ENCODE measurements at places on chromosomes 7 and 10.

- DNase-seq: no peak
Measured at GRCh38 chr7:99229234-99229633, 21.3 kb upstream of the KPNA7 start.

DNA sequence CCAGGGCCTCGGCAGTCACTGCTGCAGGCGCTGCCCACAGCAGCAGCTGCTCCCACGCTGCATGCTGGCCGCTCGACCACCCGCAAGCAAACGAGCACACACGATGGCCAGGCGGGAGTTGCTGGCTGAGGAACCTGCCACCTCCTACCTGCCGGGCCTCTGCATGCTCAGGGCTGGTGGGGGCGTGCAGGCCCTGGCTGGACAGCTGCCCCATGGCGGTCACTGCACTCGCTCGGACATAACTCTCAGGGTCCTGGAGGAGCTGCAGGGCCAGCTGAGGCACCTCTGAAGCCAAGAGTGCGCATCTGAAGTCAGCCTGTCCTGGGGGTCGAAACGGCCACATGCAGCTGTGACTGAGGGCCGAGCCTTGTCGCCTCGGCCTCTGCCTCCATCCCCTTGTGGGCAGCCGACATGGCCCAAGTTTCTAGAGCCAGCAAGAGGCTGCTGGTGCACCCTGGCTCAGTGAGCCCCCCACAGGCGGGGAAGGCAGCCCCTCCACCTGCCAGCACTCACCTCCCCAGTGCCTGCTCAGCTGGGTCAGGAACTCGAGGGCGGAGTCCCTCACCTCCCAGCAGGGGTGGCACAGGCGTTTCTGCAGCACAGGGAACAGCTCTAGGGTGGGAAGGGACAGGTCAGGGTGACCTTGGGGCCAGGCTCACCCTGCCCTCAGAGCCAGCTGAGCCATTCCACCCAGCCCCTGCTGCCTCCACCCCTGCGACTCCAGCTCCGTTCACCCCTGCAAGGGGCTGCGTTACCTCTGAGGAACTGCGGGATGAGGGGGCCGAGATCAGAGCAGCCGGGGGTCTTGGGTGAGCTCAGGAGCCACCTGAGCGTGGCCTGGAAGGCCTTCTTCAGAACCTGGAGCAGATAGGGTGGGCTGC lies 16.1 kb downstream of the BRAT1 start:
- no peak for DNase-seq

DNA sequence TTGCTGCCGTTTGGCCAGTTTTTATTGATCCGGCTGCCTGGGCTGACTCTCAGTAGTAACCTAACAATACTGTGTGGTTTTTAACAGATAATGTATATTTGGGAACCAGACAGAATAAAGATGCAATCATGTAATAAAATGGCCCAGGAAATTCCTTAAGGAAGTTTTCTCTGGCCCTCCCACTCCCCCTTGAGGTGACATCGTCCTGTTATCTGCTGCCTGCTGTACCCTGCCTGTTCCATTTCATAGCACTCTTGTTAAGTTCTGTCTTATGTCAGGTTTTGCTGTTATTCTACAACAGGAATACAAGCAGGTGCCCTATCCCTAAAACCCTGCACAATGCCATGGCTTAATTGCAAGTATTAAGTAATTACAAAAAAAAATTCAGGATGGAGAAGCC lies 12.5 kb downstream of the ITGB8 start:
- no peak for DNase-seq

DNA sequence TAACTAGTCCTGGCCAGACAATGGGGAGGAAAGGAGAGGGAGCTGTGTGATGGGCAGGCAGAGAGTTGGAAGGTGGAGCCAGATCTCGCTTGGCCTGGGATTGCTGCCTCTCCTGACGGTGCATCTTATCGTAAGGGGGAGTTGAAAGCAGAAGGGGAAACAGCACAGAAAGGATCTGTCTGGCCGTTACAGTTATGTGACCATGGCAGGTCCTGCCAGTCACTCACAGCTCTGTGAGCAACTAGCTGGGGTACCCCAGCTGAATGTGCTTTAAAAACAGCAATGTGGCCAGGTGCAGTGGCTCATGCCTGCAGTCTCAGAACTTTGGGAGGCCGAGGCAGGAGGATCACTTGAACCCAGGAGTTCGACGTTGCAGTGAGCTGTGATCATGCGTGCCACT lies 8.1 kb downstream of the BLVRA start:
- DNase-seq: no peak

DNA sequence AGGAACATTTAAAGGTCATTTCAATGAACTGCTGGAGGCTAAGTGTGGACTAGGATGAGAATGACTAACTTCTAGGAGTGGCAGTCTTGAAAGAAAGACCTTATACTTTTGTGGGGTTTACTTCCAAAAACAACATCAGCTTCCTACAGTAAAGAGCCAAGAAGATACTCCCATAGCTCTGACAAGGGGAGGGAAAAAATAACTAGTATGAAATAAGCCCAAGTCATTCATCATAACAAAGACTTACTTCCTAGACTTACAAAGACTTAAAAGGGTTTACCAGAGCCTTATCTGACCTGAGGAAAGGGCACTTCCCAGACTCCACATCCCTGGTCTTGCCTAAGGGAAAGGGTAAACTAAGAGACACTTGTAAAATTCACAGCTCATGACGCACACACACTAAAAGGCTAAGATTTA lies 31.7 kb downstream of the ARHGAP12 start:
- no peak for DNase-seq

GRCh38 chr10:21509341-21510240 lies 15.9 kb downstream of the SKIDA1 start:
- no peak for DNase-seq

DNA sequence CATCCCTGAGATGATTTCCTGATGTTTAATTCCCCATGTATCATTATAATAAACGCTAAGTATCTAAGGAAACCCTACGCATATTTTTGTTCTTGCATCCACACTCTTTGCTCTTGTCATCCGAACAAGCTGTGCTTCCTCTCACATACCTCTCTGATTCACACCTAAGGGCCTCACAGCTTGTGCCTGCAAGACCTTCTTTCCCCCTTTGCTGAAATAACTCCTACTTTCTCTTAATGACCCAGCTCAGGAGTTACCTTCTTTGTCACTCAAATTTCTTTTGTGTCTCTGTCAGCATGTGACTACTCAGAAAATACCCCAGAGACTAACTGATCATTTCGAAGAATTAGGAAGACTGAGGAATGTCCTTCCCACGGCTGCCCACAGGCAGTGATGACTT lies 209.3 kb upstream of the IMMP2L start:
- DNase-seq: no peak

GRCh38 chr7:73739387-73739767 lies 775 bp upstream of the ABHD11 start:
- no peak for DNase-seq

- no peak for DNase-seq
Measured at GRCh38 chr7:69430384-69431021, 167.8 kb upstream of the AUTS2 start.

DNA sequence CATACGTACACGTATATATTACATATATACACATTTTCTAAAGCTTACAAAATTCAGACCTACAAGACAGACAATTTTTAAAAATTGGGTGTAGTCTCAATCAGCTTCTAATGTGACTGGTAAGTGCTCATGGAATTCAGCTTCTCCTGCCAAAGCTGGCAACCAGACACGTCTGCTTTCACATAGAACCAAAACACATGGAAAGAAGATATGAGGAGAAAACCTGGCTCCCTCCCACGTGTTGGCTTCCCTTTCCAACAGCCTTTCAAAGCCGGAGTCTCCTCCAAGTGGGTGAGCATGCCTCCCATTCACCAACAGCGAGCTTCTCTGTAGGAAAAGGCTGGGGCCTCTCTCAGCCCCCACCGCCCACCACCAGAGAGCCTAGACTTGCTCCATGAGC lies 33.4 kb downstream of the CDCA7L start:
- no peak for DNase-seq

GRCh38 chr7:11747715-11748485 lies 84.1 kb downstream of the THSD7A start:
- no peak for DNase-seq

GRCh38 chr10:4892681-4893080 lies 66.7 kb downstream of the AKR1E2 start:
- DNase-seq: no peak

DNA sequence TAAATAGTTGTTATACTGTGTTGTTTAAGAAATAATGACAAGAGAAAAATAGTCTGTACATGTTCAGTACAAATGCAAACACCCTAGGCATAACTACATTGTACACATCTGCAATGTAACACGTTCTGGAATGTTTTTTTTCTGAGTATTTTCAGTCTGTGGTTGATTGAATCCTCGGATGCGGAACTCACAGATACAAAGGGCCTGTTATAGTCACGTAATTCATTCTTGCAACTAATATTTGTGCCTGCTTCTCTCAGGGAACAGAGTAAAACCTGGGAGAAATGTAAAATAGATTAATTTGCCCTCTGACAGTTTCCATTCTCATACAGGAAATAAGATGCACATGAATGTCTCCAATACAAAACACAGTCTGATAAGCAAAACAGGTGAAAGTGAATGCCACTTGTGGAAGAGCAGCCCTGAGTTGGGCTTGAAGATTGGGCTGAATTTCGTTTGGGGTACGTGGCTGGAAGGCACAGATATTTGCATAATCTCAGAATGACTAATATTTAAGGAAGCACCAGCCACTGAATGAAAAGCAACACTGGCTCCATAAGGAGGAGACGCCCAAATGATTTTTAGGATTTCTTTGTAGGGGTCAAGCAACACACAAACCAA lies 19.1 kb downstream of the DENND2A start:
- DNase-seq: no peak

DNA sequence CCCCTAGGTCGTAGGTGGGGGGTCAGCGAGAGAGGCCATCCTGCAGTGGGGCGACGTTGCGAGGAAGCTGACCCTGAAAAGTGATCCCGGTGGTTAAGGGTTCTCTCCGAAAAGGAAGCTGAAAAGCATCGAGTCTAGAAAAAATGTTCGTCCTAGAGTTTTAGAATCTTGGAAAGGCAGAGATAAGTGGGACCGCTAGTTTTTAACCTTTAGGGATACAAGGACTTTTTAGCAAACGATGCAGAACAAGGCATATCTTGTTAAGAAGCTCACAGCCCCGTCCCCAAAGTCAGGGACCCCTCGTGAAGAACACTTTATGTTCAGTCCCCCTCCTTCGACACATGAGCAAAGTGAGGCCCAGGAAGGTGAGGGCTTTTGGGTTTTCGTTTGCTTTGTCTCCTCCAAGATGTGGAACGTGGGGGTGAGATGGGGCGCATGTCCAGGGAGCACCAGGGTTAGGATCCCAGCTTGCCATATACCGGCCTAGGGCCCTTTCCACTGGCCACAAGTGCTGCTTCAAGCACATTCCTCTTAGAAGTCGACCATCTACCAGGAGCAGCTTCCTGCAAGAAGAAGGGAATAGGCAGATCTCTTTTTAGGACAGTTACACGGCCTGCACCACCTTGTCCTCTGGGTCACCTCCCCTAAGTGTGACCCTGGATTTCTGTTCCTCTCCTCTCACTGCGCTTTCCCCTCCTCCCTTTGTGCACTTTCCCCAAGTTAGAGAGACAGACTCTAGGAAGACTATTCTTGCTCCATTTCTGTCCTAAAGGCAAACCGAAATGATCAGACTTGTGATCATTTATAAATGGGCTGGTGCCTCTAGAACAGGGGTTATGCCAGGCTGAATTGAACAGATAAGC lies 969 bp downstream of the SLC35G1 start:
- no peak for DNase-seq

DNA sequence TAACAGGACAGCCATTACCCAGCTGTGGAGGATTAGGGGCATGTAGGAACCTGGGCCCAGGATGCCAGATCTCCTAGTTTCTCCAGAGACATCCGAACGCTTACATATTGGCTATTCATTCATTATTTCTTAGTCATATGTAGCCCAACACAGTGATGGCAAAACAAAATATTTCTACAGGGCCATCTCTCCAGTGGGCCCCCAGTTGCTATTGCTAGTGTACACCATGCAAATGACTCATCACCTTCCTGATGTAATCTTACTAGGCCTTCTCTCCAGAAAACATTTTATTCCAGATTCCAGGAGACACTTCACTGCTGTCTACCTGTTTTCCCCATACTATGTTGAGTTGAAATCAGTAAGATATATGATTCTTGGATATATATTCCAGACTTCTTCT lies 201.7 kb downstream of the PLXDC2 start:
- DNase-seq: no peak

- DNase-seq: no peak
Measured at GRCh38 chr7:84394219-84394618, 199.6 kb upstream of the SEMA3A start.

DNA sequence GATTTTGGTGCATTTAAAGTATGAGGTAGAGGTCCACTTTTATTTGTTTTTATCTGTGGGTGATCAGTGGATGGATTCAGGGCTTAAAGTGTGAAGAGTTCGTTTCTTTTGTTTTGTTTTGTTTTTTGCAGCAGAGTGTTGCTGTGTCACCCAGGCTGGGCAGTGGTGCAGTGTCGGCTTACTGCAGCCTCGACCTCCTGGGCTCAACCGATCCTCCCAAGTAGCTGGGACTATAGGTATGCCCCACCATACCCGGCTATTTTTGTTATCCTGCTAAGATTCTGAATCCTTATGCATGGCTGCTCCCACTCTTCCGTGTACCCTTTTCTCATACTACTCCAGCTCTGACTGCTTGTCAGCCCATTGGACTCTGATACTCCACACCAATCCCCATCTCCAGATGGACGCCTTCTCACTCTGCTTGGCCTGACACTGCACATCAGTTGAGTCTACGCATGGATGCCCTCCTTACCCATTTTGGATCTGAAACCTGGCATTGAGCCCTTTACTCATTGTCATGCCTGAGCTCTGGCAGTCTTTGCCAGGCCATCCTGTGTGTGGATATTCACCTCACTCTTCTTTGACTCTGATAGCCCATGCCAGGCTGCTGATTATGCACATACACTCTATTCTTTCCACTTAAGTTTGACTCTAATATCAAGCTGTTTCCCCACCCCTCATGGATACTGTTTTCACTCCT lies 119.5 kb downstream of the CCSER2 start:
- DNase-seq: no peak

GRCh38 chr7:5497295-5498103 lies 73.9 kb upstream of the TNRC18 start:
- DNase-seq: no peak

- DNase-seq: no peak
Measured at GRCh38 chr10:70337201-70337651, 45.2 kb downstream of the LRRC20 start.

DNA sequence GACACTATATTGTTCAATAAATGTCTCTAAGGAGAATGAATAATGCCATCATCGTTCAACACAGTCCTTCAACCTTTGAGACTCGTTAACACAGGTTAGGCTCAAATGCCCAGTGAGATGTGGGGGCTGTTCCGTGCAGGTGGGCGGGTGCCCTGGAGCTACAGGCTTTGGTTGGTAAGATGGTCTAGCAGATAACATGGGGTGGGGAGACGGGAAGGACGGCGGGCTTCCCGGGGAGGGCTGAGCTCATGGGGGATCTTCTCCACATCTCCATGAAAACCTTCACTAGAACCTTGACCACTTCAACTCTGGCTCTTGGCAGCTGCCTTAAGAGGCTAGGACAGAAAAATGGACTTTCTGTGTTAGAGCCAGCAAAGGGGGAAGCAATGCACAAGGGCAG lies 134.1 kb upstream of the TCERG1L start:
- DNase-seq: no peak

- DNase-seq: no peak
Measured at GRCh38 chr7:91310830-91311460, 46.7 kb downstream of the FZD1 start.

Data from T-helper 1 cell (primary cell).